ENCODE measurements at places on chromosomes 4 and X. TPM values are rescaled to one million over a fixed set of nuclear protein-coding genes. Genes with fewer than 3 reads are reported as not detected.

RPA4 gene
- total RNA-seq = 0.60 TPM

PDE6B gene
- total RNA-seq = 43.1 TPM

FAM47E gene
- 1.6 TPM for total RNA-seq

TENM3 gene
- 23.1 TPM for total RNA-seq

EDA gene
- 2.1 TPM for total RNA-seq
